Stimulated activated CD4-positive, alpha-beta T cell treated with anti-CD3 and anti-CD28 coated beads, Interleukin-4, amount 100 ng/mL, for 1 hour (primary cell): ENCODE measurements at places on chromosomes 2 and 18.

DNA sequence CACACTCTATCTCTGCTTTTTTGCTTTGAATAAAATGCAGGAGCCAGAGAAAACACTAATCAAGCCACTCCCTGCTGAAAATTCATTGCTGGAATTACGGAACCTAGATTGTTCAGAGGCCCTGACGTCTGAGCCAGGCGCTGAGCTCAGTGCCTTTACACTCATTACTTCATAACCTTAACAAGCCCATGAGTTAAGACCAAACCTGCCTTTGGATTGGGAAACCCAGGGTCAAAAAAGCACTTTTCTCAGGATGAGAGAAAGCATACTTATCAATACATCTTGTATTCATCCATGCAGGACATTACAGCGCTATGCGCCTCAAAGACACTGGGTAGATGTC is 762 bp downstream of the INO80C start:
- no peak for DNase-seq

DNA sequence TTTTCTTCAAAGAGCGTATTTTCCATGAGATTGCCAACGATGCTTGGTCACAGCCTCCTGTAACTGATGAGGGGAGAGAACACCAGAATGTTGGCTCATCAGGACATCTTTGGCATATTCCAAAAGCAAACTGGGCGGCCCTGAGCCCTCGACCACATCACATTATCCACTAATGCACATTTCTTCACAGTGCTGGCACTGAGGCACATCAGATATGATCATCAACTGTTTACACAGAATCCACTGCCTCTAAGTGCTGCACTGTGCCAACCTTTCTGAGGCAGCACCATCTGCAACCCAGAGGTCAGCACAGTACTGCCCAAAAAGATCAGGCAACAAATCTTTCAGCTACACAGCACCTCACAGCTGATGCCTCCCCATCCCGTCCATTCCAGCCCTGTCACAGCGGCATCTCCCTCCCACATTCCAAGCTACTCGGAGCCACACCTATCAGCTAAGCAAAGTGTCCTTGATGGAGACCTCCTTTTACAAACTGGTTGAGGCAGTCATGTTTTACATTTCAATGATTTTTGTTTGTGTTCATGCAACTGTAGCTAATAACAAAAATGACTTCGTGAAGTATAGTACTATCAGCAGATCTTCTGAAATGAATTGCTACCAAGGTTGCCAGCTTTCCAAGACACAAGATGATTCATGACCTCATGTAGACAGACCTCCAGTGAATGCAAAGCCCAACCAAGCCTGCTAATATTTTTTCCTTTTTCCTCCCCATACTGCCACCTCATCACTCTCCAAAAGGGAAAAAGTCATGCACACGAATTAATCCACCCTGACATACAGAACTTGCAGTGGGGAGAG is 32.3 kb downstream of the MYO5B start:
- no peak for DNase-seq

- no peak for DNase-seq
These were observed 503.4 kb downstream of the CCDC85A start for GRCh38 chr2:56687169-56687568.

DNA sequence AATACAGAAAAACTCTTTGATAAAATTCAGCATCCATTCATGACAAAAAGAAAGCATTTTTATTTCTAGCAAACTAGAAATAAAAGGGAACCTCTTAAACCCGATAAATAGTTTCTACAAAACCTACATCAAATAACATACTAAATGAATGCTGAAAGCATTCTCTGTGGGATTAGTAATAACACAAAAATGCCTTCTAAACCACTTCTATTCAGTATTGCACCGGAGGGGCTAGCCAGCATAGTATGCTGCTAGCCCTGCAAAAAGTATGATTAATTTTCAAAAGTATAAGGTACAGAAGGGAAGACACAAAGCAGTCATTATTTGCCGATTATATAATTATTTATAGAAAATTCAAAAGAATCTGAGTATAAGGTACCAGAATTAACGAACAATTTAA is 145.2 kb downstream of the DTNB start:
- no peak for DNase-seq

DNA sequence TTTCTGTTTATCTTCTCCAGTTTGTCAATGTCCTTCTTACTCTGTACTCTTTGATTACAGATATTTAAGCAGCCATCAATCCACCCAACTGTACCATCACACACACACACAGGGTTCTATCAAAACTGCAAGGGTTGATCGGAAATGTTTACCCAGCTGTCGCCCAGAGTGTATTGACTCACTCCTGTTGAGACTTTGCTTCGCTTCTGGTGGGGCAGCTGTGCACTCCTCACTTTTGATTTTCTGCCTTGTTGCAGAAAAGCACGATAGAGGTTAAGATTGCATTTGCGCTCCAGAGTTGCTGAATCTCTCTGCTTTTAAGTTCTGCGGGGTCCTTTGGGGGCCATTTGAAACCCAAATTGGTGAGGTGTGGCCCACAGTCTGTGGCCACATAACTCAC is 216.2 kb downstream of the SETBP1 start:
- no peak for DNase-seq

GRCh38 chr2:103656558-103656957 is 894.7 kb downstream of the TMEM182 start:
- DNase-seq, result no peak

DNA sequence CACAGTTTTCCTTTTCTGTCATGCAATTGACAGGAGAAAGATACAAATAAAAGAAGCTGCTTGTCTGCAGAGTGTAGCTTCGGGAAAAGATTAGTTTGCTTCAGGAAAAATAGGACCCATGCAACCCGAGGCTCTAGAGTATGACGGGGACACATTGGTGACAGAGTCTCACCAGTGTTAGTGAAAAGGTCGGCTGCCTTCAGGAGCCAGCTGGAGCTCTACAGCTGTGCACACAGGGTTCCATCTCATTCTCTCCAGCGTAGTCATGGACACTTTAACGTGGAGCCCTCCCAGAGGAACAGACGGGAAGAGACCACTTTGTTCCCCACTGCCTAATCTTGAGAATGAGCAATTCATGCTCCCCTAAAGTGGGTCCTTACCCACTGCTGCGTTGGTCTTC is 42.9 kb downstream of the FECH start:
- no peak for DNase-seq

DNA sequence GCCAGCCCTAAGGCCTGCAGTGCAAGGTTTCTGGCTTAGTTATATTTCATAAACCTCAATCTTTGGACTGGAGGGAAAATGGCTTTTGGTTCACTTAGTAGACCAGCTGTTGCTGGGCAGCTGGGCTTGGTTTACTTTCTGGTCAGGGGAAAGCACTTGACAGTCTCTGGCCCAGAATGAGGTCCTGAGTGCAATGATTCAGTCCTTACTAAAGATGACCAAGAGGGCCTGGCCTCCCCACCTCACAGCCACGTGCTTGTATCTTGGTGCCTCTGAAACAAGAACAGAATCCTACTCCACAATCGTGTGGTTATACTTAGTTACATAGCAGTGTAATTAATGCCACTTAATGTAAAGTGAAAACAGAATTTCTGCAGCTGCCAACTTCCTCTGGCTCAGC is 325.5 kb upstream of the MEIS1 start:
- no peak for DNase-seq

- DNase-seq, result no peak
These were observed 95.6 kb upstream of the ACVR1 start for GRCh38 chr2:157971702-157972101.

- DNase-seq, result no peak
These were observed 120.8 kb downstream of the PID1 start for GRCh38 chr2:229150317-229150716.

DNA sequence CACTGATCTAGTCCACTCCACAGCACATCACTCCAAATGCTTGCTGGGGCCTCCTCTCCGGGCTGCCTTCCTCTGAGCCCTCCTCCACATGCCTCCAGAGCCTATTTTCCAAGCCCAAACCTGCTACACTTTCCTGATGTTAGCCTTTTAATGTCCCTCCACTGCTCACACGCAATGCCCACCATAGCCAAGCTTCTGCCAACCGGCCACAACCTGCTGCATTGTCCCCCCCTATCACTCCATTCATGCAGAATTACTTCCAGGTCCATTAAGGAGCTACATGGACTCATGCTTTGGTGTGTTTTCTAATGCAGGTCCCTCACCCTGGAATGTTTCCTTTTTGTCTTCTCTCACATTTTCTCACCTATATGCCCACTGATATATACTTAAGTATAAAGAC is 129.3 kb downstream of the MARCHF4 start:
- no peak for DNase-seq

DNA sequence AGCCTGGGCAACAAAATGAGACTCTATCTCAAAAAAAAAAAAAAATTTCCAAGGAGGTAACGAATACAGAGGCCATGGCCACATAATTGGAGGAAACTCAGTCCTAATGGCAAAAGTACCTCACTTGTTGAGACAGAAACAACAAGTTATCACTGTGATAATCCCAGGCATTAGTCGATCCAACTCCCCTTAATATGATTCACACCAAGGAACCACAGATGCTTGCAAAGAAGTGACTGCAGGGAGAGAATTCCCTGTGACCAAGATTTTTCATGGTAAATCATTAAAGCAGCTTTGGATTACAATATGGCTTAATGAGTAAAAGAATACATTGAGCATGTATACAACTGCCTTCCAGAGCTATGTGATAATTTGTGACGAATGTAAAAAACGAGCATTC is 80.4 kb upstream of the RNU4ATAC start:
- no peak for DNase-seq

DNA sequence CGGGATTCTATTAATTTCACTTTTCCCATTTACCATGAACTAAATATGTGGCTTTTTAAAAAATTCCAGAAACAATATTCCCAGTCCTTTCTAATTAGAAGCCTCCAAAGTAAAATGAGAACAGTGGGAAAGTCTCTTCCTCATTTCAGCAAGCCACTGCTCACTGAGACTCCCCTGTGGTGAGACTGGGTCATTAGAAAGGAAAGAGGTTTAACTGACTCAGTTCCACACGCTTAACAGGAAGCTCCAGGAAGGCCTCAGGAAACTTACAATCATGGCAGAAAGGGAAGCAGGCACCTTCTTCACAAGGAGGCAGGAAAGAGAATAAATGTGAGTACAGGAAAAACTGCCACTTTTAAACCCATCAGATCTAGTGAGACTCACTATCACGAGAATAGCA is 258.9 kb upstream of the CHAC2 start:
- DNase-seq, result no peak

DNA sequence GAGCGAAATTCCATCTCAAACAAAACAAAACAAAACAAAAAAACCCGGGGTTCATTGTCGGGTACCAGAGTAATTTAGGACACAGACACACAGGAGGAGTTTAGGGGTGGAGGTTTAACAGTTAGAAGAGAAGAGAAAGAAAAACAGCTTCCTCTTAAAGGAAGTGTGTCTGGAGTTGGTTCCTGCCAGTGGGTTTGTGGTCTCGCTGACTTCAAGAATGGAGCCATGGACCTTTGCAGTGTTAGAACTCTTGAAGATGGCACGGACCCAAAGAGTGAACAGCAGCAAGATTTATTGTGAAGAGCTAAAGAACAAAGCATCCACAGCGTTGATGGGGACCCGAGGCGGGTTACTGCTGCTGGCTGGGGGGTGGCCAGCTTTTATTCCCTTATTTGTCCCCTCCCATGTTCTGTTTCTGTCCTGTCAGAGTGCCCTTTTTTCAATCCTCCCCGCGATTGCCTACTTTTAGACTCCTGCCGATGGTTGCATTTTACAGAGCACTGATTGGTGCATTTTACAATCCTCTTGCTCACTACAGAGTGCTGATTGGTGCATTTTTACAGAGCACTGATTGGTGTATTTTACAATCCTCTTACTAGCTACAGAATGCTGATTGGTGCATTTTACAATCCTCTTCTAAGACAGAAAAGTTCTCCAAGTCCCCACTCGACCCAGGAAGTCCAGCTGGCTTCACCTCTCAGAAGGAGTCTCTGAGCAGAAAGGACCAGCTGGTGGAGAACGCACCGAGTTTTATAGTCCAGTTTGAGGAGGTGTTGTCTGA is 28.7 kb upstream of the ATP8B1 start:
- no peak for DNase-seq

DNA sequence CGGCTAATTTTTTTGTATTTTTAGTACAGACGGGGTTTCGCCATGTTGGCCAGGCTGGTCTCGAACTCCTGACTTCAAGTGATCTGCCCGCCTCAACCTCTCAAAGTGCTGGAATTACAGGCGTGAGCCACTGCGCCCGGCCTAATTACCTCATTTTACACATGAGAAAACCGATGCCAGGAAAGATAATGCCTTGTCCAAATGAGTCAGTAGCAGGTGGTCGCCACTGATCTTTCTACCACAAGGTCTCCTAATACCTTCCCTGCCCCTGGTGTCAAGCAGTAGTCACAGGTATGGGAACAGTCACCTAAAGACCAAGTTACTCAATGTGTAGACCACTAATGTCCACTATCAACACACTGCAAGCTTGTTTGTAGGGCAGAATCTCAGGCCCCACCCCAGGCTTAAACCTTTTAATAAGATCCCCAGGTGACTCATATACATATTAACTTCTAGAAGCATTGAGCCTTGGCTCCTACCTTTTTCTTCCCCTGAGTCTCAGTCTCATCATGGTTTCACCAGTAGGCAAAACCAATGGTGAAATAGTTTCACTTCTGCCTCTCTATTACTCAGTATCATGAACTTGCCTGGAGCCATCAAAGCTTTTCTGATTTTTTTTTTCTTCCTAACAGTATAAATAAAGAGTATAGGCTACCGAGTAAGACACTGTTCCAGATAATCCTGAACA is 6.9 kb upstream of the EPB41L5 start:
- no peak for DNase-seq

- DNase-seq, result no peak
These were observed 452.6 kb downstream of the CDH2 start for GRCh38 chr18:27724362-27724761.

DNA sequence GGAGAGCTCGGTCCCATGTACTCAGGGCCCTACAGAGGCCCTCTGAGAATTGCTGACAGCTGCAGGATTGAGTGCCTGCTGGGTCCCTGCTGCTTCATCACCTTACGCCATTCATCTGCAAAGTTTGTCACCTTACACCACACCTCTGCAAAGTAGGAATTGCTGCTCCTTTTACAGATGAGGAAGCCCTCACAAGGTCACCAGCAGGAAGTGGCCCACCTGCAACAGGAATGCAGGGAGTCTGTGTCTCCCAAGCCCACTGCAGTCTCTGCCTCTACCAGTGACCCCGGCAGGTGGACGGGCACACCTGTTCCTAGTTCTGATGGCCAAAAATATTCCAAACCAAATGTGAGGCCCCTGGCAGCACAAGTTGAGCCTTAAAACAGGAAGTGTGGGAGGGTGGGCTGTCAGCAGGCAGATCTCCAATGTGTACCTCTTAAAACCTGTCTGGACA is 441.4 kb downstream of the NBAS start:
- DNase-seq, result no peak

- no peak for DNase-seq
These were observed 108.5 kb upstream of the NCK2 start for GRCh38 chr2:105636109-105636740.
